GDM1 (cell line): ENCODE measurements at places on chromosomes 11 and 22.
A peak's percentile ranks its signal among the peaks of the same experiment; 100 is the strongest.

DNA sequence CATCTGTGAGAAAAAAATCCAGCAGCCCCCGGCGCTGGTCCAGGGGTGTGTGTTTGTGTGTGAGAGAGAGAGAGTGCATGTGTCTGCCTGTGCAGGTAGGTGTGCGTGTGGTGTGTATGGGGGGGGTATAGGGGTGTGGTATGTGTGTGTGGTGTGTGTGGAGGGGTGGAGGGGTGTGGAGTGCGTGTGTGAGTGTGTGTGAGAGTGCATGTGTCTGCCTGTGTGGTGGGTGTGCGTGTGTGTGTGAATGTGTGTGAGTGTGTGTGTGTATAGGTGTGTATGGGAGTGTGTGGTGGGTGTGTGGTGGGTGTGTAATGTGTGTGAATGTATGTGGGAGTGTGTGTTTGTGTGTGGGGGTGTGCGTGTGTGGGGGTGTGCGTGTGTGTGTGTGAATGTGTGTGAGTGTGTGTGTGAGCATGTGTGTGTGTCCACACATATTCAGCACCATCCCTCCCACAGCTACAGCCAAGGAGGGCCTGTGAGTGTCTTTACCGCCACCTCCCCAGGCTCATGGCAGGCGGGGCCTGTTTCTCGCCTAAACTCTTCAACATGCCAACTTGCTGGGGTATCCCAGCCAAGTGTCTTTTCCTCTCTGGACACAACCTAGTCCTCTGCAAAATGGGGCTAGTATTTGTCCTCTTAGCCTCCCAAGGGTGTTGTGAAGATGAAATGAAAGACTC is 11.9 kb downstream of the LMO1 start:
- DNase-seq = no peak

- DNase-seq = no peak
Observed at GRCh38 chr22:32800994-32801536, 440 bp upstream of the TIMP3 start.

- no peak for DNase-seq
Observed at GRCh38 chr22:23278883-23279675, 98.8 kb downstream of the BCR start.

GRCh38 chr22:21837248-21837979 is 30.0 kb downstream of the MAPK1 start:
- DNase-seq = no peak

DNA sequence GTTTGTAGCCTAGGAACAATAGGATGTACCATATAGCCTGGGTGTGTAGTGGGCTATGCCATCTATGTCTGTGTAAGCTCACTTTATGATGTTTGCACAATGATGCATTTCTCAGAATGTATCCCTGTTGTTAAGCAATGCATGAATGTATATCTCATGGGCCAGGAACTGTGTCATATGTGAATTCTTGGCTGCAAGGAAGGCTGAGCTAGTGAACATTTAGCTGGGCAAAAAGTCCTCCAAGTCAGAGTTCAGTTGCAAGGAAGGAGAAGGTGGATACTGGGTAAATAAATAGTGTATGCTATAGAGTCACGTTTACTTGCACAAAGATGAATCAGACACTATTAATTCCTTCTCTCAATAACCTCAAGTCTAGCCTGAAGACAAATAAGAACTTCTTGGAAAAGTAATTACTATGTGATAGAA is 136.1 kb downstream of the EHF start:
- no peak for DNase-seq

GRCh38 chr11:20483931-20484330 is 96.4 kb downstream of the PRMT3 start:
- no peak for DNase-seq

DNA sequence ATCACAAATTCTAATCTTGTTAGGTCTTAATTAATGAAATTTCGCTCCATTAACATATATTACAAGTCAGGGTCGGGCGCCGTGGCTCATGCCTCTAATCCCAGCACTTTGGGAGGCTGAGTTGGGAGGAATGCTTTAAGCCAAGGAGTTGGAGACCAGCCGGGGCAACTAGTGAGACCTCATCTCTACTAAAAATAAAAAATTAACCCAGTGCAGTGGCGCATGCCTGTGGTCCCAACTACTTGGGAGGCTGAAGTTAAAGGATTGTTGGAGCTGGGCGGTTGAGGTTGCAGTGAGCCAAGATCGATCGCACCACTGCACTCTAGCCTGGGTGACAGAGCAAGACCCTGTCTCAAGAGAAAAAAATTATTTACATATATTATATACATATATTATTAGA is 1.9 kb downstream of the TMA7B start:
- DNase-seq = no peak

DNA sequence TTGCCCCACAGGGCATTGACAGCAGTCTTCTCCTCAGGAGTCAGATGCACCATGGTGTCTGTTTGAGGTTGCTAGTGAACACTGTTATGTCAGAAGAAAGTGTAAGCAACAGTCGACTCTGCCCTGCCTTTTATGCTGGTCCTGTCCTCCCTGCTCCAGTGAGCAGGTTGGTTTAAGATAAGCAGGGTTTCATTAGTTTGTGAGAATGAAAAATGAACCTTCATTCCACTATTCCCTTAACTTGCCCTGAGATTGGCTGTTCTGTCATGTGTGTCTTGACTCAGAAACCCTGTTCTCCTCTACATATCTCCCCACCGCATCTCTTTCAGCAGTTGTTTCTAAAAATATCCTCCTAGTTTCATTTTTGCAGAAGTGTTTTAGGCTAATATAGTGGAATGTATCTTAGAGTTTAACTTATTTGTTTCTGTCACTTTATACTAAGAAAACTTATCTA is at the start of gene HBD:
Gene HBD, minus strand, starts transcription at position 103 of the 454 bp plus-strand sequence. Its CDS starts 50 bp downstream, at position 53.
- DNase-seq = peak; percentile 47
